ENCODE measurements at places on chromosomes 1 and 21.

DNA sequence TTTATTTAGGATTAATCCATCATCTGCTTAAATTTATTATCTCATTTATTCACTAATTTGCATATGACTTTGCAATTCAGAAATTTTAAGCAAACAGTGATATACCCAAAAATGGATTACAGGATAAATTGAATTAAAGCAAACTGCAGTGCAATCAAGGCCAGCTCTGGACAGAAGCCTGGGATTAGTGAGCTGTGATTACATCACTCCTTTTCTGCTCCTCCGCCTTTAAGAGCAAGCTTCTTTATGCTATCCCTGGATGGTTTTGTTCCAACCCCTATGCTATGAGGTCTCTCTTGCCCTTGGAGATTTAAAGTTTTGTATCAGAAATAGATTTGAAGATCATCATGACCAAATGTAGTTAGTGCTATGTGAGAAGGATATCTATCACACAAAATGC, 32.6 kb downstream of the GPR52 start:
- no peak for DNase-seq

GRCh38 chr1:1284221-1285101, 4.2 kb downstream of the SCNN1D start:
- DNase-seq = no peak

DNA sequence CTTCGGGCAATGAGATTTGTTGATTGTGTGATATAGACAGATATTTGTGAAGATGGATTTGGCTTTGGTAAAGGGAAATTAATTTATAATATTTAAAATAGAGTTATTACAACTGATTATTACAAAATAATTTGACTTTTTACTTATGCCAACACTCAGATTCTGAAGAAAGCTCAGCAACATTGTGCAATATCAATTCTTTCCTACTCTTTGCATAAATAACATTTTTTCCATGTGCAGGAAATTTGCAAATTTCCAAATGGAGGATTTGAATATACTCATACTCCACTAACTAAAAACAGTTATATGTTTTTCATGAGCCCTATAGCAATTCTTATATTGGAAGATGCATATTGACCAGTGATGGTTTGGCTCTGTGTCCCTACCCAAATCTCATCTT, 676.4 kb upstream of the ADAMTS5 start:
- no peak for DNase-seq

GRCh38 chr1:66168948-66169671, 364.8 kb upstream of the SGIP1 start:
- peak; percentile 38 for DNase-seq

- DNase-seq = no peak
These were observed 42.6 kb downstream of the KCNJ6 start for GRCh38 chr21:37873655-37874054.

- DNase-seq = no peak
These were observed 44.4 kb downstream of the DIPK1A start for GRCh38 chr1:92916899-92917298.

DNA sequence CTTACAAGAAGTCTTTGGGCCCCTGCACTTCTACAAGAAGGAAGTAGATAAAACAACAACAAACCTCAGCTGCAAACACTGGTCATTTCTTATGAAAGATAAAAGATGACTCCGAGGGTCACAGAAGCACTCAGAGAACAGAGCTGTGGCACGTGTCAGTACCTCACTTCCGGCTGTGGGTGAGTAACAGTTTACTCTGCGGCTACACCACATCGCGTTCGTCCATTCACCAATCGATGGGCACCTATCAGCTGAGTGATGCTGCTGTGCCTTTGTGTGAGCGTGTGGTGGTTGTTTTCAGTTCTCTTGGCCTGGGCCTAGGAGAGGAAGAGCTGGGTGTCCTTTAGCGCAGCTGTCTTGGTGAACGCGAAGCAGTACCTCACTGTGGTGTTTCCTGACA, 49.9 kb downstream of the COL6A1 start:
- DNase-seq = no peak

- no peak for DNase-seq
These were observed 54.3 kb upstream of the SERBP1 start for GRCh38 chr1:67484492-67484891.

DNA sequence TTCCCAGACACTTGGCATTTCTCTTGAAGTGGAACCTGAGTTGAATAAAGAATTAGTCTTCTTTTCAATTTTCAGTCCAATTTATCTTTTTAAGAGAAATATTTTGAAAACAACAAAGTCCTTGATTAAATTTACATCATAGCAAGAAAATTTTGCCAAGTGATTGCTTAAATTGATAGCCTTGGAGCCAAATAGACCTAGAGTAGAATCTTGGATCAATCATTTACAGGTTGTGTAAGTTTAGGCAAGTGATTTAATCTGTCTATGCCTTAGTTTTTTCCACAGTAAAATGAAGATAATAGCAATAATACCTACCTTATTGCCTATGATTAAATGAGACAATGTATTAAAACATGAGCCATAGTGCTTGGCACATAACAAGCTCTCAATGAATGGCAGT, 113.9 kb downstream of the LHX9 start:
- no peak for DNase-seq

DNA sequence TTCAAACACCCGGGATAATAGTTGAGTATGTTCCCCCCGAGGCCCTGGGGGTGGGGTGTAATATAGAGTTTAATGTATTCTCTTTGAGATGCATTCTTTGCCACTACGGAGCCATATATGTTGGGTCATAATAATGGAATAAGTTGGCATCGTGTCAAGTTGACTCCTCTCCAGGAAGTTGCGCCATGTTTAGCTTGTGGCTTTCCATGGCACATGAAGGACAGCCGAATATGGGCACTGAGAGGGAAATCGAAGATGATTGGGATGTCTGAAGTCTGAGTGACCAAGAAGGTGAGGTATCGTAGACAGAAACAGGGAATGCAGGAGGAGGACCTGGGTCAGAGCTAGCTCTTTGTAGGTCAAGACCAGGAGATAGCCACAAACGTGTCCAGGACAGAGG, 92.6 kb downstream of the PAX7 start:
- no peak for DNase-seq

DNA sequence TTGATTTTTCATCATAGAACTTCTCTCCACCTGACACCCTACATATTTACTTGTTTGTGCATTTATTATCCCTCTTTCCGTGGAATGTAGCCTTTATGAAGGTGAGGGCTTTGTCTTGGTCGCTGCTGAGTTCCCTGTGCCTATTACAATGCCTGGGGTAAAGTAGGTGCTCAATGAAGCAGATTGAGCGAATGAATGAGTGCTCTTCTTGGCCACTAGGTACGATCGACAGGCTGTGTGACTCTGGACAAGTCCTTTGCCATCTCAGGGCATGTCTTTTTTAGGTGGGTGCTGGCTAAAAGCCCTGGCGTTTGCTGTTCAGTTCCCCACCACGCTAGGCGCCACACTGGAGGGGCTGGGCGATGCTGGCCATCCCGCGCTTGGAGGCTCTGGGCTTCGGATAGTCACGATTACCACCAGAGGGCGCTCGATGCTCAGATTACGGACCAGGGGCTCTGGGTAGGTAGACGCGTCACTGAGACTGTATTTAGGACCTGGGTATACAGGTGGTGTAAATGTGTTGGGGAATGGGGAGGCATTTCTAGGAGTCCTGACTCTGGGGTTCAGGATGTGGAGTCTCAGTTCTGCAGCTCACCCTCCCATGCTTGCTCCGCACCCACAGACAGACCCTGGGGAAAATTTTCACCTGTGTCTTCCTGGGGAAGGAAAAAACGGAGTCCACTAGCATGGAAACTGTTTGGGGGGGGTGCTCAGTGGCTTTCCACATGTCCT, 71.0 kb upstream of the CSF3R start:
- peak; percentile 59 for DNase-seq

GRCh38 chr1:26827663-26828062, 1.2 kb downstream of the ZDHHC18 start:
- DNase-seq = no peak

- DNase-seq = no peak
These were observed 85.3 kb downstream of the PSMG1 start for GRCh38 chr21:39097981-39098380.

- DNase-seq = no peak
These were observed 144.0 kb upstream of the NRIP1 start for GRCh38 chr21:15208786-15209185.

DNA sequence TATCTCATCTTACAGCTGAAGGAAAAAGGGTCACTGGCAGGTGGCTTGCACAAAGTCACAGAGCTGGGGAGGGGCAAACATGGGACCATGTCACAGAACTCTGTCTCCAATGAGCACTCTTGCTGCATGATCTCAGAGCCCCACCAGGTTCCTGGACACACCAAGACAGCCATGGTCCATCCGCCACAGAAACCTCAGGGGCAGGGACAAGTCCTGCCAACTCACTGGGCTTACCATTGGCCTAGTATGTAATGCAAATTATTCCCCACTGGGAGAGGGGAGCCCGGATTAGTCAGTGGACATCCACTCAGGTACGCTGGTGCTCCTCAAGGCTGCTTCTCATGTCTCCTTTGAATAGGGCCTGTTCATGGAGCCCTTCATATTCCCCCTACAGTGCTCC, 14.2 kb downstream of the S100A7A start:
- DNase-seq = no peak

DNA sequence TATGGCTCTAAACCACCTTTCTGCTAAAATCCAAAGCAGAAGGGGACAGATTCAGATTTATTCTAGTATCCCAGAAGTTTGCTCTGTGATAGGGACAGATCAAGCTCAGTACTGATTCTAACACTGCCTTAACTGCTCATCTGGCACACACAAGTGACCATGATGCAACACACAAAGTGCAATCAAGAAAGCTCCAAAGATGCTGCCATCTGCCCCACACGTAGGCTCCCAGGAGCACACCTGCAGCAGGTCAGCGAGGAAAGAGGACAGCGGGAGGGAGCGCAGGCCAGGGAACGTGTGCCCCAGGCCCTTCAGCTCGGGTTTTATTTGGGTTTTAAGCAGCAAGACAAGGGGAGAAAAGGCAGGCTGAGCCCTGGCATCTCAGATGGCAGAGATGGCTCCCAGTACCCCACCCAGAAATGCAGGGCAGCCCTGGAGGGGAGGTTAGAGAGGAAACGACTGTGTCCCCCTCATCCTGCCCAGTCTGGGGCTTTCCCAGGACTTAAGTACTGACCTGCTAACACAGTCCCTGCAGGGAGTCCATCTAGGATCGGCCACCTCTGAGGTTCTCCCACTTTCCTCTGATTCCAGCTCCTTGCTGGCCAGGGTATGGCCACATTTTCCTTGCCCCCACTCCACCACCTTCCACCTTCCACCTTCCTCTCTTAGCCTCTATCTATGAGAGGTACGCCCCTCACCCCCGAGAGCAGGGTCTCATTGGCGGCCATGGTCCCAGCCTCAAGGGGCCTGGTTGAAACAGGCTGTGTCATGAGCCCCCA, 1.2 kb downstream of the TRIM11 start:
- DNase-seq = no peak

DNA sequence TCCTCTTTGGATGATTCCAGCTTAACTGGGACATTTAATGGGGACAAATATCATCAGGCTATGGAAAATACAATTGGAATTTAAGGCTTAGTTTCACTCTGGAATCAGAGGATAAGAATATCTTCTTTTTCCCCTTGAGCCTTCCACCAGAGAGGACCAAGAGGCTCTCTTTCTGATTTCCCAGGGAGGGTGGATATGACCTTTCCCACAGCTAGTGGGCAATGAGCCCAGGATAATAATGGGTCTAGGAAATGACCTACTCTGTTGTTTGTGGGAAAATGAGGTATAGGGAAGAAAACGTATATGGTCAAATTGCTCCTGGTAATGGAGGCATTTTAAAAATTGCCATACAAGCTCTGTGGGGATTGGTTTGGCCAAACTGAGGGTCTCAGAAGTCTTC, 1.9 kb downstream of the OR6Y1 start:
- DNase-seq = no peak

DNA sequence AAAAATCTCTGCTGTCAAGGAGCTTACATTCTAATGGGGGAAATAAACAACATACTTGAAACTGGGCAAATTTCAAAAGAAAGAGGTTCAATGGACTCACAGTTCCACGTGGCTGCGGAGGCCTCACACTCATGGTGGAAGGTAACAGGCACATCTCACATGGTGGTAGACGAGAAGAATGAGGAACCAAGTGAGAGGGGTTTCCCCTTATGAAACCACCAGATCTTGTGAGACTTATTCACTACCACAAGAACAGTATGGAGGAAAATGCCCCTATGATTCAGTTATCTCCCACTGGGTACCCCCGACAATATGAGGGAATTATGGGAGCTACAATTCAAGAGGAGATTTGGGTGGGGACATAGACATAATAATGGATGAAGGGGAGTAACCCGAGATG, 226.4 kb downstream of the ZP4 start:
- DNase-seq = no peak

- DNase-seq = no peak
These were observed 27.3 kb upstream of the COL16A1 start for GRCh38 chr1:31731049-31731565.

- no peak for DNase-seq
These were observed 401 bp upstream of the PRUNE1 start for GRCh38 chr1:151007853-151008243.

DNA sequence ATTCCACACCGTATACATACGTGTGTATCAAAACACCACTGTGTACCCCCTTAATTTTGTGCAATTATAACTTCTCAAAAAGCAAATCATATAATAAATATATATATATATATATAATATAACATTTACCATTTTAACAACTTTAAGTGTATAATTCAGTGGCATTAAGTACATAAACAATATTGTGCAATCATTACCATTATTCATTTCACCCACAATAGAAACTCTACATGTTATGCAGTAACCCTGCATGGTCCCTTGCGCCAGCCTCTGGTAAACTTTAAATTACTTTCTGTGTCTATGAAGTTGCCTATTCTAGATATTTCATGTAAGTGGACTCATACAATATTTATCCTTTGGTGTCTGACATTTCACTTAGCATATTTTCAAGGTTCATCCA, 13.1 kb downstream of the ZMYM4 start:
- no peak for DNase-seq

DNA sequence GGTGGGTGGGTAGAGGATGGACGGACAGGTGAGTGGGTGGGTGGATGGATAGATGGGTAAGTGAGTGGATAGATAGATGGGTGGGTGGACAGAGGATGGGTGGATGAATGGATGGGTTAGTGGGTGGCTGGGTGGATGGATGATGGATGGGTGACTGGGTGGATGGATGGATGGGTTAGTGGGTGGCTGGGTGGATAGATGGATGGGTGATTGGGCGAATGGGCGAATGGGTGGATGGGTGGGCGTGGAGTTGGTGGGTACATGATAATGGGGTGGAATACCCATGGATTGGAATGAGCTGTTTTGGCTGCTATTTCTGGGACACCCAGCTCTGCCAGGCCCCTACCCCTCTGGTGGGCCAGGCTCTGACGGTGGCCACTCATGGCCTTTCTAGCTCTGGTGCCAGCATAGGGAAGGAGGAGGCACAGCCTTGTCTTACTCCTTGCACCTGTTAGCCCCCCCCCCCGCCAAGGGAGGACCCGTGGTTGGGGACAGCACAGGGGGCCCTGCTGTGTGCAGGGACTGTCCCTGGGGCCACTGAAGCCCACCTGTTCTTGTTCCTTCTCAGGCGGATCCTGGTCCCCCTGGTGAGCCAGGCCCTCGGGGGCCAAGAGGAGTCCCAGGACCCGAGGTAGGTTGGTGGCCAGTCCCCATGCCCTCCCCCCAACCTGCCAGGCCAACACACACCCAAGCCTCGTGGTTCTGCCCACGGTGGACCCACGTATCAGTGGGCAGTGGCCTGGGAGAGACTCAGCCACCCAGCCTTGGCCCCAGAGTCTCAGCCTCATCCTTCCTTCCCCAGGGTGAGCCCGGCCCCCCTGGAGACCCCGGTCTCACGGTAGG, 26.4 kb downstream of the COL6A2 start:
- no peak for DNase-seq

Measured in SHP77 (cell line).